ENCODE measurements at places on chromosomes 3 and 15.

DNA sequence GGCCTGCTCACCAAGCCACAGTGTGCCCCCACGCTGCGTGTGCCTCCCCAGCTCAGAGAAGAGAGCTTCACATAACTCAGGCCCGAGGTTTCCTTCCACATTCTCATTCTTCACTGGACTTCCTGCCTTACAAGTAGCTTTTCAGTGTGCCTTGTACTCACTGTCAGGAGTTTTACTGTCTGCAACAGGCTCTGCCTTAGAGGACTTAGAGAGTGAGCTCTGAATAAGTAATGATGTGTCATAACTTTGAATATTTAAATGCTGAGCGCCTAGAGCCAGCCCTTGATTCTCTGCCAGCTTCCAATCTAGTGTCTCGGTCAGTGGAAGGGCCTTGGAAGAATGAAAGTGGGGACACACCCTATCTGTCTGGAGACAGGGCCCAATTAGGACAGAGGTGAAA, 41.8 kb downstream of the ITGB5 start:
- peak; percentile 94 for DNase-seq

- DNase-seq = no peak
Observed at GRCh38 chr3:114711321-114711886, 417.6 kb downstream of the TIGIT start.

- peak; percentile 71 for DNase-seq
Observed at GRCh38 chr3:54427941-54428871, 305.9 kb downstream of the CACNA2D3 start.

DNA sequence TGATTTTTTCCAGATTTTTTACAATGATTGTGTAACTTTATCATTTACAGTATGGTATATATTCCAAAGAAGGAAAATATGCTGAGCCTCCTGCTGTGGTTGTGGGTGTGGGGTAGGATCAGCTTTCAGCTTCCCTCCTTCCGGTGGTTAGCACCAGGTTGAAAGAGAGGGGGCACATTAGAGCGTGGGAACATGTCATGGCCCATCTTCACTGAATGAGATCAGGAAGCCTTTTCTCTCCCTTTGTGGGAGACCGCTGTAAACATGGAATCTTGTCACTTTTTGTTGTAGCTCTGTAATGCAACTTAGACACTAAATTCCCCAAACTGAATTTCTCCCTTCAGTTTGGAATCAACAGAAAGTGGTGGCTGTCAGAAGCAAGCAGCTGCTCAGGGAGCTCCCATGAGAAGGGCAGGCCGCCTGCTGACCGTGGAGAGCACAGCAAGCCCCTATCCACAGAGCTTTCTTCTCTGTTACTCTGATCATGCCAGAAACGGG, 86.7 kb upstream of the LIMD1 start:
- peak; percentile 63 for DNase-seq

DNA sequence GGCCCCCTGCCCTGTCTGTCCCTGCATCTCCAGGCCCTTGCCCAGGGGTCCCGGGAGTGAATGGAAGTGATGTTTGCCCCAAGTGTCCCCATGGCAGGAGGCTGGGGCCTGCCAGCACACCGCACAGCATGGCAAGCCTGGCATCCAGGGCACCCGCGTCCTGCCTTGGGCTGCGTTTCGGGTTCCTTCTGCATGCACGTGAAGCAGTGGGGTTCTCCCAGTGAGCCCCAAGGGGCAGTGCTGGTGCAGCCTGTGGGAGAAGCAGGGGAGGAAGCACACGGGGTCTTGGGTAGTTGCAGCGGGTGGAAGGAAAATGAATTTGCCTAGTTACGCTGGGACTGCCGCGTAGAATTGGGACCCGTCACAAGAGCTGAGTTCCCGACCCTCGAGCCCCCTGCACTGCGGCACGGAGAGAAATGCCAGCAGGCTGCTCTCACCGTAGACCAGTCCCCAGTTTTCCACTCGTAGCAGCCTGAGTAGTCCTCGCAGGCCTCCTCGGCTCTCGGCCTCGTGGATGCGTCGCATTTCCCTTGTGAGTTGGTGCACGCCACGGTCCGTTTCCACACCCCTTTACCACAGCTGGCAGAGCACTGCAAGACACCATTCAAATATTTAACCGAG, 259.5 kb upstream of the LYSMD4 start:
- no peak for DNase-seq

- DNase-seq = no peak
Observed at GRCh38 chr3:128806588-128806987, 72.8 kb upstream of the ACAD9 start.

DNA sequence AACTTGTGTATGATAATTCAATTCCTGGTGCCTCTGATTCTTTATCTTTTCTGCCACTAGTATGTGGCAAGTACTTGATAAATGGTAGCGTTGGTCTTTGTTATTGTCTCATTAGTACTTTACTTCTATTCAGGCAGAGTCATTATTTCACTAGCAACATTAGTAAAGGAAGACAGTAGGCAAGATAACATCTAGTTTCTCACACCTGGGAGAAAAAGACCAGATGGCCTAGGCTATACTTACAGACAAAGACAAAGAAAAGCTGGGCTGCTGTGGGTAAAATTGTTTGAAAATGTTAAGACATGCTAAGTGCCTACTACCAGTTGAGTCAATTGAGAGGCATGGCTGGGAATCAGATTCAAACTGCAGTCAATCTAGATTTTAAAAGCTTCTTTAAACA, 198.7 kb upstream of the CMC1 start:
- DNase-seq = no peak

DNA sequence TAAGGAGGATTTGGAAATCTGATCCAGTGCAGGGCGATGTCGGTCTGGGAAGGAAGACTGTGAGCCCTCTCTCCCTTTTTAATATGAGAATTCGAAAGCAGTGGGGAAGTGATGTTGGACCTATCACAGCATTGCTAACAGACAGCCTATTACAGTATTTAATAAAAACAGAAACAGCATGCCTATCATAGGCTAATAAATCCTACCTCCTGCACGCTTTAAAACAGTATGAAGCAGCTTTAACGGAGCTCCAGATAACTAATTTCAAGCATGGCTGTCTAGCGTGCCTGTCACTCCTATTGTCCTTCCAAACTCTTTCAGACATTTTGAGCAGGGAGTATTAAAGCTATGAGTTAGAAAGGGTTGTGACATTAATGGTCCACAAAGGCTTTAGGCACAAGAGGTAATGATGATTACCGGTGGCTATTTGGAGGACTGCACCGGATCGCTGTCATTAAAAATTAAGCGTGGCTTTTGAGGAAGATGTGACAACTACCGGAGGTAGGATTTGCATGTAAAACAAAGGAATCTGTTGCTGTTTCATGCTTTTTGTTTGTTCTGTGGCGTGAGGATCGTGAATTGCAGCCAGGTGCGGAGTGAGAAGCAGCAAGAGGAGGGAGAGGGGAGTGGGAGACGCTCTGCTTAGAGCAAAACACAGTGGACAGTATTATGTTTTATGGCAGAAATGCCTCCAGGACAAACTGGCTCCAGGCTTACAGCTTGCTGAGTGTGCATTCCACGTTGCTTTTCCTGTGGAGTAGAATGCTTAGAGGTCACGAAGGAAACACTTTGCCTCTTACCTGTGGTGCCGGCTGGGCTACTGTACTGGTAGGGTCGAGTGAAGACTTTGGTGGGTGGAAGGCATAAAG, at the start of gene KCNMB2:
KCNMB2 (plus strand) TSS at position 226 of the 869 bp plus-strand sequence.
- peak; percentile 23 for DNase-seq

DNA sequence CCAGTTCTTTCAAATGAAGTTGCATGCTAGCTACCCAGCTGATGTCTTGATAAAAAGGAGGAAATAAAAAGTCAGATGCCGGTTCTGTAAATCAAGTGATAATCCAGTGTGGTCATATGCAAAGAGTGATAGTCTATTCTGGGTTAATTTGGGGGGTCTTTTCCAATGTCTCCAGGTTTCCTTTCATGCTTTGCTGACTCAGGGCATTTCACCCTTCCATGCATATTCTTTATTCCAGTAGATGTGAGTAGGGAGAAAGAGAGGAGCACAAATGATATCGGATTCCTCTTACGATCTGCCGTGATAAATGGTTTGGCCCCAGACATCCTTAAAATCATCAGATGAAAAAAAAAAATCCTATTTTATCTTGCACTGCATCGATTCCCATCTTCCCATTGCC, 60.8 kb downstream of the ADAMTS9 start:
- DNase-seq = no peak

DNA sequence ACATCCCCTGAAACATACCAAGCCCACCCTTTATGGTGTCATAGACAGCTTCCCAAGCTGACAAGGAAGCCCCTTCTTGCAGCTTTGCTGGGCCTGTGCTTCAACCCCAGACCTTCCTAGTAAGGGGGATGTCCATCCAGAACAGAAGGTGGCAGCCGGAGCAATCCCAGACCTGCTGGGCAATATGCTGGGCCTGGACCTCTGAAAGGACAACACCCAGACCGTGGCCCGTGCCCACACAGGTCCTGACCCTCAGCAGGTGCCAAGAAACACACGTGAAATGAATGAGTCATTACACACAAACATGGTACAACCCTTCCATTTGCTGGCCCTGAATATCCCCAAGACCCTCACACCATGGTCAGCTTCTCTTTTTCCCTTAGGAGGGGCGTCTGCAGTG, 19.8 kb upstream of the VILL start:
- peak; percentile 9 for DNase-seq

- DNase-seq = no peak
Observed at GRCh38 chr15:77014132-77015081, 19.5 kb downstream of the PSTPIP1 start.

GRCh38 chr3:95333826-95334225, 1271.0 kb downstream of the NSUN3 start:
- peak; percentile 5 for DNase-seq

- no peak for DNase-seq
Observed at GRCh38 chr3:39410893-39411292, 4.4 kb downstream of the RPSA start.

DNA sequence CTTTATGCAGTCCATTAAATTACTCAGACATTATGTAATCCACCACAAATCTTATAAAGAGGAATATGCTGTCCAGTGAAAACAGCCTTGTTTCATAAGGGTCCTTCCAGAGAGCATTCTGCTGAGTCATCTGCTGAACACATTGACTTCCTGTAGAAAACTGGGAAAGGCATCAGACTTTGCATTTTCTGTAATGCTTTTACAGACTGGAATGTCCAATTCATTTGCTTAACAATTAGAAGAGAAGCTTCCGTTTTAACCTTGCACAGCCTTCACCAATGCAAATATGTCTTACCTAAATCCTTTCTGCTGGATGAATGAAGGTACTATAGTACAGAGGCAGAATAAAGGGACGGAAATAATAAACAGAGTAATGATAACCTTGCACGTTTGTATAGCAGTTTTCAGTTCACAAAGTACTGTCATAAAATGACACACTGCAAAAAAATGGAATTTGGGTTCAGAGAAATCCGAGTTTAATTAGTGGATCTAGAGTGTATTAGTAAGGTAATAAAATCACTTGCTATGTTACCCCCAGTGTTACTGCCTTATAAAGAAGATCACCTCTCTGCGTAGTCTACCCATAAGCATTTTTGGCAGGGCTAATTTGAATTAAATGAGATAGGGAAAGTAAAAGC, 301.5 kb downstream of the PYDC2 start:
- peak; percentile 79 for DNase-seq

- DNase-seq = no peak
Observed at GRCh38 chr3:3531476-3531875, 267.8 kb upstream of the LRRN1 start.

GRCh38 chr3:61812517-61812916, 251.1 kb downstream of the PTPRG start:
- DNase-seq = no peak

DNA sequence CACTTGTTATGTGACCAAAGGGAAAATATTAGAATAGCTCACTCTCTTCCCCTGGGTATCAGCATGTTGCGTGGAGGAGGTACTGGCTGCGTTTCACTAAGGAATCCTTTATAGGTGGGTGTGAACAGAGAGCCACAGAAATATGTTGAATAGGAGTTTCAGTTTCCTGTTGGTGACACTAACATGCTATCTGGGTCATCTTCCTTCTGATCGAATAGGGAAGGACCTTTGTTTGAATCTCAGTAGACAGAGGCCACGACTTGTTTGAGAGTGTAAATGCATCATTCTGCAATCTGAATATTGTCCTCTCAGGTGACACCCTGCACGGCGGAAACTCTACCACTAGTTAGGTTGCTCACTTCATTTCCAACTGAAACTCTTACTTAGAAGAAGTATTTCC, 157.9 kb upstream of the SLC2A2 start:
- DNase-seq = no peak

DNA sequence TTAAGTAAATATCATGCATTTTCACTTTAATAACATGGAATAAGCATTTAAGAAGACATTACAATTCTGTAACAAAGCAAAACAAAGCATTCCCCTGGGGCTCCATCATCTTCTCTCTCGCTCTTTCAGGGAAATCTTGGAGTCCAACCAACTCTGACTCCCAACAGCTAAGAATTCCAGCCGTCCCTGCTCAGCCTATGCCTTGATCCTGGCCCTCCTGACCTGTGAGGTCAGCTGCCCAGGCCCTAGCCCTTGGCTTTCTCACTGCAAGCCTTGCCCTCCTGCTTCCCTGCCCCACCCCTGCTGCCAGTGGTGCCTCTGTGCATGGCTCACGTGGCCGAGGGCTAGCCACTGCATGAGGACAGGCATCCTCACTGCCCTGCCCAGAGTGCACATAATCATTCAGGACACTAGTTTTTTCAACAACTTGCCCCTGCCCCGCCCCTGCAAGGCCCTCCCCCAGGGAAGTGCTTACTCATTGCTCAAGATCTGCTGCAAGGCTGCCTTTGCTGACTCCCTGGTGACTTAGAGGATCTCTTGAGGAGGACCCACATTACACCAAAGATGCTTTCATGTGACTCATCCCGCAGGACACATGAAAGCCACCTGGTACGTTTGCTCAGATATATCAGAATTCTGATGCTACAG, 37.6 kb downstream of the MTMR10 start:
- DNase-seq = peak; percentile 98

Measured in fibroblast of mammary gland (primary cell).